ENCODE measurements at places on chromosomes 12 and 14.

DNA sequence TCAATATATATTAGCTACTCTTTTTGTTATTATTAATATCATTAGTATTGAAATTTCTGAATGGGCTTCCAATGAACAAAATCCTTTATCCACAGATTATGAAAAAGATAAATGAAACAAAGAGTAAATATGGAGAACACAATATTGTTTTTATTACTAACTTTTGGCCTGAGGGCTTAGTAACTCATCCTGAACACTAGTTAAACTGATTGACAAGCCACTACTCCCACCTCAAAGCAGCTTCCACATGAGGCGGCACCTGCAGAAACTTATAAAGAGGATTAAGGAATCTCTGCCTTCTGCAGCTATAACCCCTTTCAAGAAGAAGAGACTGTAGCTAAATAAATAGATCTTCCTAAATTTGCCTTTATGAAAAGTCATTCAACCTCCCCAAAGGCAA is 187.6 kb upstream of the ALG10 start:
- no peak for DNase-seq

DNA sequence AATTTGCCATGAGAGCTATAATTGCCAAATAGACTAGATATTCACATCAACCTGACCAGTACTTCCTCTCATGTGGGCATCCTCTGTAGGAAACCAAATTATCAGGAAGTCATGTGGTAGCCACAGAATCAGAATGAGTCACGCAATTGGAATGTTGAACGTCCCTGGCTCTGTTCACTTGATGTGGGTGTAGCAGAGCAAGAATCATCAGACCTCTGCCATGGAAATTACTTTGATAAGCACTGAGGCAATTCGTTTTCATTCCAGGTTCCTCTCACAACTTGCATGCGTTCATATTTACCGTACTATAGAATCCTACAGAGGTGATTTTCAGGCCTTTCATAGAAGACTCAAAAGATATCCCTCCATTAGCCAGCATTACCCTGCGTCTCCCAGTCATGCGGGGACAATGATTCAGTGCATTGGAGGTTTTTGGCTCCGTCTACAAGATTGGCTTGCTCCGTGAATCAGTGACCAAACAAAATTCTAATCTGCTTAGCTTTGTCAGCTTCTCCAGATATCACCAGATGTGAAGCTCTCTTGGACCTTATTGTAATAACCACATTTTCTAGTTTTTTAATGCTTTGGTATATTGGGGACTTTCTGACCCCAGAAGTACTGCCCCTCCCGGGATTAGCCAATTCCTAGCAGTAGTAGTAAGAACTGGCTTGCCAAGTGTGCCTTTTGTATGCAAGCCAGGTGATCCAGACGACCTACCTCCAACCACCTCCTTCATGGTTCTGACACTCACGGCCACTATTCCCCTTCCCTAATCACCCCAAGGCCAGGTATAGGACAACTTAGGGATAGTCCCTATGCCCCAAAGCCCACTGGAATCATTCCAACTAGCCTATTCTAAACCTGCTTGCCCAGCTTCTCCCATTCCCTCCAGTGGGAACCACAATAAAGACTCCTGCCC is 133.4 kb downstream of the KICS2 start:
- DNase-seq, result peak; percentile 76

GRCh38 chr12:9711664-9712063 is 21.2 kb downstream of the CLECL1 start:
- peak; percentile 24 for DNase-seq

GRCh38 chr12:120474616-120474960 is 5.0 kb upstream of the SRSF9 start:
- peak; percentile 26 for DNase-seq

DNA sequence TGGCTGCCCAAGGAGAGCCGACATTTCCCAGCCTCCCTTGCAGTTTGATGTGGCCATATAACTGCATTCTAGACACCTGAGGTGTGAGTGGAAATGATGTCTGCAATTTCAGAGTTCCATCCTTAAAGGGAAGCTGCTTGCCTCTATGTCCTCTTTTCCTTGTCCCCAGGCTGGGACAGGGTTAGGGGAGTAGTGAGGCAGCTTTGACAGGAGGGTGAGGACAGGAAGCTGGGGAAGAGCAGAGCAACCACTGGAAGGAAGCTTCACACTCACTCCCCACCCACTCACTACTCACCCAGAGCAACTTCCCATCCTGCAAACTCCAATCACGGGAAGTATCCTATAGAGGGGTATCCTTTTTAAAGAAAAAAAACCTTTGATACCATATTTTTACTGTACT is 28.9 kb upstream of the LTA4H start:
- DNase-seq, result no peak

- no peak for DNase-seq
Measured at GRCh38 chr14:36553656-36554260, 28.7 kb downstream of the NKX2-8 start.

GRCh38 chr14:26191123-26191522 is 406.7 kb downstream of the NOVA1 start:
- DNase-seq, result no peak

DNA sequence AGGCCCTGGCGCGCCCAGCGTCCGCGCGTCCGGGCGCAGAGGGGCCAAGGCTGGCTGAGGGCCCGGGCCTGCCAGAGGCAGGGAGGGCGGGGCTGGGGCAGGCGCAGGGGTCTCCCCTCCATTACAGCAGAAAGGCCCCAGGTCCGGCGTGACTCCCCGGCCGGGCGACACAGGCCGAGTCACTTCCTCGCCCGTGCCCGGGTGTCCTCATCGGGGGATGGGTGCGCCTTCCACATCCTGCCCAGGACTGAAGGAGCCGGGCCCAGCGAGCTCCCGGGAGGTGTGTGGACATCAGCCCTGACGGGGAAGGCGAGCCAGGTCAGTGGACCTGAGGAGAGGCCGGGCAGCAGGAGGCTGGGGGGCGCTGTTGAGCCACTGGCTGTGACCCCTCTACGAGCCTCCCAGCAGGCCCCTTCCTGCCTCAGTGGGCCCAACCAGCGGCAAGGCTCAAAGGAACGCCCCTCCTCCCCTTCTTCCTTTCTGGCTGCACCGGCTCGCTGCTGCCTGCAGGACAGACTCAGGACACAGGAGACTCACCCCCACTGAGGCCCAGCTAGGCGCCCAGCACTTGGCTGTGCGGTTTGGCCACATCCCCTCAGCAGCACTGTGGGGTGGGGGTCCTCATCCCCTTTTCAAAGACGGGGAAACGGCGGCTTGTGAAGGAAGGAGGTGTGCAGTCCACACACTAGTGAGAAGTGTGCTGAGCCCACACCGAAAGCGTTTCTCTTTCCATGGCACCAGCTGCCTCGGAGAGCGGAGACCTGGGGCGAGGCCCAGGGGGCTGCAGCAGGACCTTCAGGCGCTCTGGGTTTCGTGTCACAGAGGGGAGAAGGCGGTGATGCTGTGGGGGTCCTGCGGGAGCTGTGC is 606 bp downstream of the TNFAIP2 start:
- DNase-seq, result no peak

- DNase-seq, result no peak
Measured at GRCh38 chr12:58804749-58805148, 115.6 kb downstream of the LRIG3 start.

DNA sequence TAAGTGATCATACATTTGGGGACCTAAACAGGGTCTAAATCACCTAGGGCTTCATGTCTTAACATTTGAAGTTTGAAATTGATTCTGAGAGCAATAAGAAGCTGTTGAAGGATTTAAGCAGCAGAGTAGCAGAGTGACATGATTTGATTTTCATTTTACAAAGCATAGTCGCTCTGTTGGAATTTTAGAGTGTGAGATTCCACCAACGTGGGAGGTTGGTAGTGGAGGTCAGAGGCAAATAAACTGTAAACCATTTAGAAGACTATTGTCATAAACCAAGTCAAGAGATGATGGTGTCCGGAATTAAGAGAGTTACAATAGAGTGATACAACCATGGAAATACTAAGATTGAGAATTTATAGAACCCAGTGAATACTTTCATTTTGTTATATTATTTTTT is 52.7 kb upstream of the ZDHHC17 start:
- no peak for DNase-seq

DNA sequence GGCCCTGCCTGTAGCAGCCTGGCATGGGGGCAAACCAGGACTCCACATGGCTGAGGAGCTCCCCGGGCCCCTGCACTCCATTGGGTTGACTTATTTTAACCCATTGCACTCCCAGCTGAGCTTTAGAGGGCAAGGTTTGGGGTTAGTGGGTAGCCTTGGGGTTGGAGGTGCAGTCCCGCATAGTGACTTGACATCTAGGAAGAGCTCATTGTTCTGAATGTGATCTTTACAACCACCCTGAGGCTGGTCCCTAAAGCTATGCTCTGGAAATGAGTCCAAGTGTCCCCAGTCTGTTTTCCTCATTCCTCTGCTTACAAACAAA is 36.4 kb downstream of the NFKBIA start:
- DNase-seq, result no peak

DNA sequence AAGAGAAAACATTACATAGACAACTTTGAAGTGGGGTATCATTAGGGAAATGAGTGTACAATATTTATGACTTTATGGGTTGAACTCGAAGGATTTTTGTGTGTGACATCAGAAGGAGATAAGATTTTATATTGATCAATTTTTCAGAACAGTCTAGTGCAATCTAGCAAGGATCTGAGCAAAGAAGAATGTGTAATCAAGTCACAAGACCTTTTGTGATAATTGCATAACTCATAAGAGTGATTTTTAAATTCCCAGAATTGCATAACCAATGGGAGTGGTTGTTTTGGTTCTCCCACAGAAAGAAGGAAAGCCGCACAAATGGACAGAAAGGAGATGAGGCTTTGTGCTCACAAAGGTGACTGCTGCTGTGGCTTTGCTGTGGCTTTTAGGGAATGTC is 441.8 kb upstream of the FLRT2 start:
- no peak for DNase-seq

DNA sequence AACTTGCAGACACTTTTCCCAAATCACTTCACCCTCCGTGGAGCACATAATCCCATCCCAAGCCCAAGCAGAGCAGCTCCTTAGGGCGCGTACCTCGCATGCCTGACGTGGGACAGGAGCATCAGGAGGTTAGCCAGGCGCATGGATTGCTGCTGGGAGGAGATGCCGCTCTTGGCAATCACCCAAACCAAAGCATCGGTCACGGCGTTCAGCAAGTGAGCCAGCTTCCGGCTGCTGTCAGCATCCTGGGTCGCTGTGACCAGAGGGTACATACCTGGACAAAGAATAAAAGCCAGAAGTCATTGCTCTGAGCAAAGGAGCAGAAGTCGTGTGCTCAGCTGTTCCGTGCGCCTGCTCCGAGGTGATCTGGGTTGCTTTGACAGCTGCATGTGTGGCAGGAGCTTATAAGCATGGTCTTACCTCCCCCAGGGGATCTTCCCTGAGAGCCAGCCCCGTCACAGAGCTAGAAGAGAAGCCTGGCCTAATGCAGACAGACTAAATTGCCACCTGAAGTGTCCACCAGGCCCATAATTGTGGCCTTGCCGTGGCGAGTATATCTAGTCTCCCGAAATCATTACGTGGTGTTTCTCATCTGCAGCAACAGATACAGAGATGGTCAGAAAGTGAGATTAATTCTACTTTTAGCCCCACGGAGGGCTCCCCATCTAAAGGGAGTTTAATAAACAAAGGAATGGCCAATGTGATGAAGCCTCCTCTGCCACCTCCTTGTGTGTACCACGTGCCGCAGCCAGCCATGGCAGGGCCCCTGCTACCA is 59.1 kb downstream of the ESR2 start:
- no peak for DNase-seq

GRCh38 chr14:67738740-67739504 is 37.2 kb downstream of the RDH12 start:
- DNase-seq, result peak; percentile 47
